Stimulated activated CD4-positive, alpha-beta T cell treated with anti-CD3 and anti-CD28 coated beads, Interleukin-4, amount 100 ng/mL, for 4 hours (primary cell): ENCODE measurements at places on chromosomes 7 and 10.

- peak; percentile 30 for DNase-seq
Measured at GRCh38 chr10:33333260-33334101, 986 bp downstream of the NRP1 start.

- DNase-seq: no peak
Measured at GRCh38 chr10:86960003-86960862, 1.8 kb downstream of the SNCG start.

DNA sequence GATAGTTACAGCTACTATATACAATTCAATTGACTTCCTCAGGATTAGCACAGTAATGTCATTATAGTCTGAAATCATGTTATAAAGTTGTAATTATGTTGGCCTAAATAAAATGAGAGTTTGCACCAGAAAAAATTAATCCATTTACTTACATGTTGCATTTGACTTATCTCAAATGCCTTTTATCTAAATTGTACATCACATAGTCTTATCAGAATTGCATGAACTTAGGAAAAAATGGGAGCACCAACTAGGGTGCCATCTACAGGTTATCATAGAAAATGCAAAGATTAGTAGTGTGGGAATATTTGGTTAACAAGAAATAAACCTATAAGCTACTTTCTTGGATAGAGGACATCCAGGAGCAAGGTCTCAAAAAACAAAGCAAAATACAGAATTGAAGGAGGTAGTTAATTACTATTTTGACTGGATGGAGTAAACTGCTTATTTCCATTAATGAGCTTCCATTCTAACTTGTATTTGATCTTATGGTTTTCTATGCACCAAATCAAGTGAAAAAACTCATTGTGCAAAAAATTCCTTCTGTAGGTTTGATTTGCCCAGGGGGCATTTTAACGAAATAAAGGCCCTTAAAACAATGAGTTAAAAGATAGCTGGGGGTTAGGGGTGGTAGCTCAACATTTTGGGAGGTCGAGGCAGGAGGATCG is 60.0 kb upstream of the ORC5 start:
- DNase-seq: no peak

GRCh38 chr10:103572347-103573204 is 79.1 kb downstream of the NEURL1 start:
- no peak for DNase-seq

DNA sequence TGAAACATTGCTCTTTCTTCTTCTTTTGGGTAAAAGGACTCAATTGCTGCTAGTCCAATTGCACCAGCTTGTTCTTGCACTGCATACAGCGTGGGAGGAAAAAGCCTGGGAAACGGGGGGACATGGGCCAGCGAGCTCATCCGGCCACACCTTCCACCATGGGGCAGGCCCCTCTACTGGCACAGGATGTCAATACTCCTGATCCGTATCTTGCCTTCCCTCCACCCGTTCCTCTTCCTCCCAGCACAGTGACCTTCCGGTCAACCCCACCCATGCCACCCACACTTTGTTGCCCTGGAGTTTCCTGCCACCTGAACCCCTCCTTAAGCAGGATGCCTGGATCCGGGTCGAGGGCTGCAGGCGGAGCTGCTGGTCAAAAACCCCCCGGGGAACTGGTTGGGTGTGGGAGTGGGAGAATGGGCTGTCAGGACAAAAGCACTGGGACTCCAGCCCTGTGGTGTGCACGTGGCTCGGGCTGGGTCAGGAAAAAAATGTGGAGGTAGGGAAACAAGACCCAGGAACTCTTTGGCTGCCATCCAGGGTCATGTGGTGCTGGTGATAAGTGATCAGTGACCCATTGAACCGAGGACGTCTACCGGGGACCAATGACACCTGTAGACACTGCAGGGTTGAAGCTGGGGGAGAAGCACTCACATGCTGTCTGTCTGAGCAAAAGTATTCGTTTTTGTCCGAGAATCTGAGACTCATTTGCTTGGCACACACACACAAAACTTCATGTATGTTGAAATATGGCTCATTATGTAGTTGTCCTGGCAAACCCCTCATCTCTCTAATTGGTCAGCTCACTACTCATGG is 8.1 kb downstream of the IL2RA start:
- DNase-seq: no peak

GRCh38 chr10:133475821-133476640 is 22.3 kb downstream of the SCART1 start:
- no peak for DNase-seq

DNA sequence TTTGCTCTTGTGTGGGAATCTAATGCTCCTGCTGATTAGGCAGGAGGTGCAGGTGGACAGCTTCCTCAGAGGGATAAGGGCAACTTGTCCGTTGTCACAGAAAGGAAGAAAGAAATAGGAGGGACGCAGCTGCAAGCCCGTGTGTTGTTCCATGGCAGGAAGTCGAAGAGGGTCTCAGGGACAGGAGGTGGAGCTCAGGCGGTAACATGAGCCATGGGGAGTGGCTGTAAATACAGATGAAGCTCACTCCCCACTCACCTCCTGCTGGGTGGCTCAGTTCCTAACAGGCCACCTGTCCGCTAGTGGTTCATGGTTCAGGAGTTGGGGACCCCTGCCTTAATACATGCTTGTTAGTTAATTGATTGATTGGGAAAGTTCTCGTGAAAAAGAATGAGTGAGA is 101.7 kb upstream of the SFMBT2 start:
- no peak for DNase-seq

- DNase-seq: peak; percentile 65
Measured at GRCh38 chr10:88091490-88092061, 228.2 kb downstream of the PTEN start.

DNA sequence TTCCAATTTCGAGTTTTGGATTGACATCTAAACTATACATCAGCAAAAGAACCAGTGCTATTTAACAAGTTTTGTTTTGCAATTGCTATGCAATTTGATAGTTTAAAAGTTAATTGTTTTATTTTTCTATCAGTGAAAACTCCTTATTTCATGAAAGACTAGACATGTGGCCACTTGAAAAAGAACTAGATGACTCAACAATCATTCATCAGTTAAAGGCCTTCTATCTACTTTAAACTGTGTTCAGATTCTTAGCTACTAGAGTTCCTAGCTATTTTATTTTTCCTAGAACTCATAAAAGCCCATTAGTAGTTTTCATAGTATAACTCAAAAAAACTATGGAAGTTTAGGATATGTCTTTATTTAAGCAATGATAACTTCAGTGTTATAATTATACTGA is 104.6 kb upstream of the LSM8 start:
- no peak for DNase-seq

GRCh38 chr7:128189231-128189930 is 51.7 kb upstream of the LEP start:
- DNase-seq: no peak

DNA sequence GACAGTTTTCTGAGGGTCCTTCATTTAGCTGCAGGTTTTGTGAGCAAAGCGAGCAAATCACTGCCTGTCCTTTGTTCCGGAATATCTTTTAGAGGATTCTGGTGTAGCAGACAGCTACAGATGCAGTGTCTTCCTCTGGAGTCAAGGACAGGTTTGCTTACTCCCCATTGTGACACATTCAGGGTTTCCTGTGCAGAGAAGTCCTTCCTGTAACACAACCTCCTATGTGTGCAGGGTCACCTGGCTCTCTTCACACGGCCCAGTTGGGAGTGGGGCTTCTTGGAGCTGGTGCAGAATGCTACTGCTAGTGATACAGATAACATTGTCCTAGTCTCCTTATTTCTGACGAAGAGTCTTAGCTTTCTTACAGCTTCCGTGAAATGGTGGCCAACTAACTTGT is 47.9 kb downstream of the RBM33 start:
- DNase-seq: no peak

DNA sequence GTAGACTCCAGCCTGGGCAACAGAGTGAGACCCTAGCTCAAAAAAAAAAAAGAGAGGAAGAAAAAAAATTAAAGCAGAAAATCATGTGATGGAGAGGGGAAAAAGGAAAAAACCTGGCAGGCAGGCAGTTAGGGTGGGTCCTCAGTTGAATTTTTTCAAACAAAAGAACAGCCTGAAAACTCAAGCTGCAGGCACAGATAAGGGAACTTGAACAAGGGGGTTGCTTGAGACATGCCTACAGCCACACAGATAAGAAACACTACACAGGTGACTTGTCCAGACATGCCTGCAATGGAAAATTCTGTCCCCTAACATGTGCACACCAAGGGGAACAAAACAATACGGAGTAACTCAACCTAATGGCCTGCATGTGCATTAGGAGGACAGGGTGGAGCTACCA is 19.2 kb downstream of the VIM start:
- DNase-seq: no peak

- DNase-seq: no peak
Measured at GRCh38 chr10:77614778-77615625, 22.6 kb downstream of the KCNMA1 start.

DNA sequence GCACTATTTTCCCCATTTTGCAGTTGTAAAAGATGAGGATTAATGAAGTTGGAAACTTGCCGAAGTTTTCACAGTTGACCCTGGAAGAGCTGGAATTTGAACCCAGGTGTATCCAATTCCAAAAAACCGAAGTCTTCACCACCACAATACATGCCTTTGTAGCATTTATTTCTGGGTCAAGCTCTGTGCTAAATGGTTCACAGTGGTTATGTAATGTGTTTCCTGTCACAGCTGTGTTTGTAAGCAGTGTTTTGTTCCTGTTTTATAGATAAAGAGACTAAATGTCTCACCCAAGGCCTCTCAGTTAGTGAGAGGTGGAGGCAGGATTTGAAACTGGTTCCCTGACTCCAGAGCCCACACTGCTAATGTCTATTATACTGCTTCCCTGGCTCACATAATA is 17.6 kb downstream of the SFTPA2 start:
- DNase-seq: no peak

- no peak for DNase-seq
Measured at GRCh38 chr7:36474283-36475010, 84.8 kb downstream of the ANLN start.
